GM04503 (cell line): ENCODE measurements at places on chromosomes 1 and 21.

- DNase-seq = no peak
Measured at GRCh38 chr1:163054181-163054591, 15.0 kb upstream of the RGS4 start.

DNA sequence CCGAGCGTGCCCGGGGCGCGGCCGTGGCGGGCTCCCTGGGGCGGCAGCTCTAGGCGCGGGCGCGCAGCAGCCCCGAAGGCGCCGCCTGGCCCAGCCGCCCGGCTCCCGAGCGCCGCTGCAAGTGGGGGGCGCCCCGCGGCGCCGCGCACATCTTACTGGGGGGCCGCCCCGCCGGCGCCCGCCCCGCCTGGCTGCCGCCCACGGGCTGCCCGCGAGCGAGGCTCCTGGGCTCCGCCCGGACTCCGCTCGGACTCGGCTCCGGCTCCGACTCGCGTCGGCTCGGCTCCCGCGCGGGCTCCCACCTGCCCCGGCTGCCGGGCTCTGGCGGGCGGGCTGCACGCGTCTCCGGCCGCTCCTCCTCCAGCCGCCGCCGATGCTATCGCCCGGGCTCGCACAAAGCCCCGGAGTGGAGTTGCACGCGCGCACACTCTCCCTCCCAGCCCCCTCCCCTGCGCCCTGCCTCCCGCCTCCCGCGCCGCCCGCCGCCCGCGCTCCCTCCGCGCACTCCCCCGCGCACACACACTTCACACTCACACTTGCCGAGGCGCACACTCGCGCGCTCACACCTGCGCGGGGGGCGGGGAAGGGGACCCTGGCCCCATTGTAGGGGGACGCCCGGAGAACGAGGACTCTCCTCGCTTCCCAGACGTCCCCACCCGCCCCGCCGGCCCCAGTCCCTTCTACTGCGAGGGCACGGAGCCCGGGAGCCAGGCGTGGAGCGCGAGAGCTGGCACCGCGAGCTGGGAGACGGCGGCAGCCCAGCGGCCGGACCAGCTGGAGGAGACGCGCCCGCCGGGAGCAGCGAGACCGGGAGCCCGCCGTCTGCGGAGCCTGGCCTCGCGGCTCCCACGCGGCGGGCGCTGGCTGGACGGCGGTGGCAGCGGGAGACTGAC lies at the start of gene GRIK3:
GRIK3 (minus strand) TSS at position 395 of the 893 bp plus-strand sequence. CDS start 407 bp downstream, outside the sequence.
- DNase-seq = no peak

- no peak for DNase-seq
Measured at GRCh38 chr1:8604041-8604945, 213.1 kb downstream of the RERE start.

GRCh38 chr21:30153697-30154340 lies 12.8 kb downstream of the CLDN17 start:
- no peak for DNase-seq

- DNase-seq = no peak
Measured at GRCh38 chr1:102463328-102463727, 466.6 kb upstream of the OLFM3 start.

- DNase-seq = no peak
Measured at GRCh38 chr1:177848577-177848976, 121.3 kb downstream of the SEC16B start.

GRCh38 chr1:48756683-48757316 lies 19.9 kb downstream of the BEND5 start:
- DNase-seq = no peak

GRCh38 chr1:67019600-67020136 lies 34.3 kb downstream of the SLC35D1 start:
- DNase-seq = peak; percentile 39

DNA sequence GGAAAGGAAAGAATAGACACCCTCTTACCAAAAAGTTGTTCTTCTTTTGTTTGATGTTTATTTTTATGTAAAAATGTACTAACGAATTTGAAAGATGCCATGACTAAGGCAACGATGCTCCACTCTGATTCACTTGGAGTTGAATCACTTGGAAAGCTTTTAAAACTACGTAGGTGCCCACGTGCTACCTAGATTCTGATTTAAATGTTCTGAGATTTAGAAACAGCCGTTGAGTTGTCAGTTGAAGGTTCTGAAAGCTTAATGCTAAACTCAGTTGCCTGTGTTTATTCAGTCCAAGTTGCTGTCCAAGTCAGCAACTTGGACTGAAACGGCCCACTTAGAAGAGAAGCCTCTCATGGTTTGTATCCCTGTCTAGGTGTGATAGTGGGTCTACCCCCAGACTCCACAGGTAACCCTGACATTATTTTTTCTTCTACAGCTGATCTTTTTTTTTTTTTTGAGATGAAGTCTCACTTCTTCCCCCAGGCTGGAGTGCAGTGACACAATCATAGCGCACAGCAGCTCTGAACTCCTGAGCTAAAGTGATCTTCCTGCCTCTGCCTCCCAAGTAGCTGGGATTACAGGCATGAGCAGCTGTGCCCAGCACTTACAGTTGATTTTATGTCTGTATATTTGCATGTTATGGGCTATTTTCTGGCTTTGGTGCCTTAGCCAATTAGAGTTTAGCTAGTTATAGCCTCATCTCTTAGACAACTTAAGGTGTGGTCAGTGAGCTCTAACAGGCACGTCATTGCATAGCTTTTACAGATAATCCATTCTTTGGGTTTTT lies 1.4 kb upstream of the VAMP4 start:
- no peak for DNase-seq

DNA sequence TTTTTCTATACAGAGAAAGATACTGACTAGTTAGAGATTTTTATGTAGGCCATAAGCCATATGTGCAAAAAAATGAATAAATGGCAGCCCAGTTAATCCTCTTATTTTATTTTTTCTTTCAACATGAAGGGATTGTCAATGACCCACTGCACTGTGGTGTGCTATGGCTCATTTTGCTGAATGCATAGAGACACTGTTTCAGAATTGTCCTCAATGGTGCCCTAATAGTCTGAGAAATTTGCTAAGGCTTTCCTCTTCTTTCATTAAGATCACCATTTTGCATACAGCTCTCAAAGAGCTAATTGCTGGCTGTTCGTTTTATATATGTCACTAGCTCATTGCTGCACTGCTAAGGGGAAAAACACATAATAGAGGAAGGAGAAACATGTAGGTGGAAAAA lies 189.5 kb downstream of the SLC44A5 start:
- no peak for DNase-seq

GRCh38 chr1:10904396-10905358 lies 107.8 kb upstream of the TARDBP start:
- no peak for DNase-seq

DNA sequence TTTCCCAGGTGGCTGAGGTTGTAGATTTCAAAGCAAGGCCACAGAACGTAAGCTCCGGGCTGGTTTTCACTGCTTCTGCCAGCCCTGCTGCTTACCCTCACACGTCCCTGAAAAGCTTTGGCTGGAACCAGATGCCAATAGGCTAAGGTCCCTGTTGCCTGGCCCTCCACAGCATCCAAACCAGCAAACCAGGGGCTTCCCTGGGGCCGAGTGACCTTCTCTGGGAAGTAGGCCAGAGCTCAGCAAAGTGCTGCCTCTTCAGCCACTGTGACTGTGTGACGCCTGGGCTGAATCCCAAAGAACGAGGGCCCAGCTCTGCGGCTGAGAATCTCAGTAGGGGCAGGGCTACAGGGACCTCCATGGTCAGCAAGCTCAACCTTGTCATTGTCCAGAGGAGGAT lies 28.9 kb upstream of the RBM15 start:
- DNase-seq = no peak

- DNase-seq = no peak
Measured at GRCh38 chr1:53104289-53104913, 38.0 kb downstream of the SLC1A7 start.

DNA sequence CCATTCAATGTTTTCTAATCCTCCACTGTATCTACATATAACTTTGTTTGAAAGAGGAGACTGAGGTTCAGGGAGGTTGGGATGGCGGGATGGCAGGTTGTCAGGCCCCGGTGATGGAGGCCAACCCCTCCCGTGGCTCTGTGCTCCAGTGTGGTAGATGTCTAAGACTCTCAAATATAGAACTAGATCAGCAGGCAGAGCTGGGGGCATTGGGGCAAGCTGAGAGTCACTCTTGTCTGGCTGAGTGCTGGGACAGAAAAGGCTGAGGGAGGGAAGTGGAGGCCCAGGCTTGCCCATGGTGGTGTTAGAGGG lies 1.7 kb downstream of the IL6R start:
- no peak for DNase-seq
